Subcutaneous preadipocyte (primary cell): ENCODE measurements at places on chromosomes 7 and 10. TPM values are rescaled to one million over a fixed set of nuclear protein-coding genes. Genes with fewer than 3 reads are reported as not detected.

Gene FKBP6
- not detected in 2 replicates for total RNA-seq

Gene AGBL3
- total RNA-seq: 0.73 and 0.78 TPM in 2 replicates

Gene EPHA1
- not detected in 2 replicates for total RNA-seq

Gene SORCS1
- total RNA-seq: not detected in 2 replicates

Gene POLR2J3
- total RNA-seq: 30.9 and 38.7 TPM in 2 replicates

Gene IFIT3
- total RNA-seq: 15.8 and 16.4 TPM in 2 replicates

Gene NXPH1
- total RNA-seq: not detected in 2 replicates

Gene GRM3
- not detected in 2 replicates for total RNA-seq

Gene LBX1
- not detected in 2 replicates for total RNA-seq

Gene AZGP1
- total RNA-seq: not detected in 2 replicates

Gene CYP2C18
- not detected in 2 replicates for total RNA-seq

Gene TEX47
- not detected in 2 replicates for total RNA-seq

Gene SPDYE2B
- not detected in 2 replicates for total RNA-seq

Gene ZCCHC24
- 33.2 and 36.4 TPM in 2 replicates for total RNA-seq

Gene WNT2
- total RNA-seq: 0.39 and 0.73 TPM in 2 replicates

Gene LRRC18
- not detected in 2 replicates for total RNA-seq

Gene VPS37D
- total RNA-seq: 2.3 and 2.9 TPM in 2 replicates

Gene AASS
- total RNA-seq: 23.9 and 33.2 TPM in 2 replicates

Gene ACTR3C
- 0.20 and 0.37 TPM in 2 replicates for total RNA-seq

Gene CDHR1
- 0.20 TPM in 1 of 2 replicates, not detected in the other for total RNA-seq

Gene AGK
- total RNA-seq: 32.3 and 35.0 TPM in 2 replicates

Gene HOXA4
- 1.4 and 1.5 TPM in 2 replicates for total RNA-seq

Gene DPYSL4
- total RNA-seq: 1.6 and 5.1 TPM in 2 replicates

Gene UPK3B
- total RNA-seq: 0.39 TPM in 1 of 2 replicates, not detected in the other

Gene CFAP46
- total RNA-seq: 0.37 and 0.39 TPM in 2 replicates

Gene GDF2
- not detected in 2 replicates for total RNA-seq

Gene TDRD1
- 2.6 and 3.3 TPM in 2 replicates for total RNA-seq

Gene GDF10
- under 0.01 TPM in 1 of 2 replicates, not detected in the other for total RNA-seq

Gene SH2D4B
- not detected in 2 replicates for total RNA-seq

Gene GJD4
- not detected in 2 replicates for total RNA-seq

Gene PLCE1
- 0.59 and 1.1 TPM in 2 replicates for total RNA-seq

Gene AGAP6
- 3.7 and 4.3 TPM in 2 replicates for total RNA-seq
